ENCODE measurements at places on chromosomes 12 and 14. TPM values are rescaled to one million over a fixed set of nuclear protein-coding genes. Genes with fewer than 3 reads are reported as not detected.

The SLC6A12 gene
- 0.17 TPM for total RNA-seq

- DNase-seq, result peak; percentile 72
Observed at GRCh38 chr12:42213023-42213422, 25.0 kb downstream of the YAF2 start.

The PFKM gene
- total RNA-seq, result 82.0 TPM

The PRKAB1 gene
- total RNA-seq, result 21.8 TPM

- no peak for DNase-seq
Observed at GRCh38 chr14:24508155-24508840, at the start of gene CMA1. Gene CMA1 (minus strand): TSS chr14:24508265. CDS start chr14:24508235, 30 bp downstream.

DNA sequence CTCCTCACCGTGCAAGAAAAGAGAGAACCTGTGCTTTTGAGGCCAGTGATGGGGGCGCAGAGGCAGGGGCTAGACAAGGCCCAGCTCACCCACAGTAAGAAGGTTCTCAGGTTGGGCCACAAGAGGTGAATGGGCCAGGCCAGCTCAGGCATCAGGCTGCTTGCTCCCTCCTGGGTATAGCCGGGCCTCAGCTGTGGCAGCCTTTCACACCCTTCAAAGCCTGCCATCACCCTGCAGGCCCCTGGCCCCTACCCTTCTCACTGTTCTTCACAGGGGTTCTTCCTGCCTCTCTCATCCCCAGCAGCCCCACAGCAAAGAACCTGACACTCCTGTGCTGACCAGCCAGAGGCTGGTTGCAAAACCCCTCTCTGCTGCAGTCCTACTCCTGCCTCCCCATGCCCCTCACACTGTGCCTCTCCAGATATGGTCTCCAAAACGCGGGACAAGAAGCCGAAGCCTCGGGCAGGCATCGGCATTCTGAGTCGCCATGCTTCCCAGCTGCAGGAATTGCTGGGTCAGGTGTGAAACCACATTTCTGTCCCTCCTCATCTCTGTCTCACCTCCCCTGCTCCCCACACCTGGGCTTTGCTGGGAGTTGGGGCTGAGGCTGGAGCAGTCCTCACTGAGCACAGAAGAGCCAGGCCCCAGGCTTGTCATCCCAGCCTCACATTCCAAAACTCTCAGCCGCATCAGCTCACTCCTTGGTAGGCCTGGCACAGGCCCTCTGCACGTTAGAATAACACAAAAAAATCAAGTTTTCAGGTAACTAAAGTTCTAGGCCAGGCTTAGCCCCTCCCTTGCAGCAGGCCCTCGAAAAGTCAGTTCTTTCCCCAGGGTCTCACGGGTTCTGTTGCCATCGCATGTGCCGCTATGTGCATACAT lies 6.9 kb upstream of the FAIM2 start:
- DNase-seq, result no peak

DNA sequence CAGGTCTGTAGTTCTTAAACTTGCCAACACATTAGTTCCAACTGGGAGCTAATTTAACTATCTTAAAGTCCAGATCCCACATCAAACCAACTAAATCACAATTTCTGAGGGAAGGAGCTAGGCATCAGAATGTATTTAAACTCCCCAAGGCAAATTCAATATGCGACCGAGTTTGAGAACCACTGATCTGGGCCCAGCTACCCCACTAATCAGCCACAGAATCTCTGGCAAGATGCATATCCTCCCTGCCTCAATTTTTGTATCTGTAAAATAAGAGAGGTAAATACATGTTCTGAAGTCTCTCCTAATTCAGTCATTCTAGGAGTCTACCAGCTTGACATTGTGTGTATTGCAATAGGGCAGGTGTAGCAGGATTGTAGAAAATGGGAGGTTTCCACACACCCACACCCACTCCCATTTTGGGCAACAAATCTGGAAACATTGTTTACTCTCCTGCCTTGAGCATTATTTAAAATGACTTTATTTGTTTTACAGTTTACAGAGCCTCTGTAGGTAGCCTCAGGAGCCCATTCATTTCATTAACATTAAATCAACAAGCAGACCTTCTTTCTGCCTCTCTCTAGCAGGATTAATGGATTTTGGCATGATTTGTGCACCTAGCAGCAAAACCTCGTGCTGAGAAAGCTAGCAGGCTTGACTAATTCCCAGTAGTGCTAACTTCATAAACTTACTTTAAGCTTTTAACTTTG lies 15.6 kb downstream of the LGR5 start:
- no peak for DNase-seq

- DNase-seq, result no peak
Observed at GRCh38 chr12:46982629-46983392, 96.6 kb upstream of the PCED1B start.

- DNase-seq, result no peak
Observed at GRCh38 chr12:124744659-124745464, 118.8 kb downstream of the SCARB1 start.

The SOX5 gene
- under 0.01 TPM for total RNA-seq
